NCI-H1092 (cell line): ENCODE measurements at places on chromosomes 7 and 10.

GRCh38 chr10:23075672-23076071, 19.7 kb upstream of the MSRB2 start:
- DNase-seq = no peak

- no peak for DNase-seq
Observed at GRCh38 chr10:37865957-37866803, 8.8 kb upstream of the ZNF248 start.

- DNase-seq = no peak
Observed at GRCh38 chr7:12237007-12237406, 25.9 kb downstream of the TMEM106B start.

DNA sequence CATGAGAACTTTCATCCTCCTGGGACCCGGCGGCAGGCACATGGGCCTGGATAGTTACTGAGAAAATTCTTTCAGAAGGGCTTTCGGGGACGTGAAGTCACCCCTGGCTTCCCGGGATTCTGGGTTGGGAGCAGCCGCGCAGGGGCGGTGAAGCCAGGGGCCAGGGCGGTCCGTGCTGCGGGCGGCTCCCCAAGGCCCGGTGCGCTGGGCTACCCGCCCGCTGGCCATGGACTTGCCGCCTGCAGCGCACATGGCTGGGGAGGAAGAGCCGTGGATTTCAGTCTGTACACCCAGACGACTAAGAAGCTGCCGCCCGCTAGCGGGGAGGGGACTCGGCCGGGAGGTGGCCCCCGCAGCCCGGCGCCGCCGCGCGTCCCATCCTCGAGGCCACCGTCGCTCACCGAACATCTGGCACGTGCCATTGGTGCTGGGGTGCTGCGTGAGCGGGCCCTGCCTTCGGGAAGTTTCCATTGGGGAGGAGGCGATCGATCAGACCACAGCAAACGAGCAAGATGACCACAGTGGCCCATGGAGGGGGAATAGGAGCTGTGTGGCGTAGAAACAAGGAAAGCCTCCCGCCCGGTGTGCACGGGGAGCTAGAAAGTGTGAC, 64.5 kb downstream of the TMEM209 start:
- DNase-seq = no peak

- no peak for DNase-seq
Observed at GRCh38 chr7:3455806-3456595, 154.9 kb downstream of the SDK1 start.

GRCh38 chr7:103632005-103632639, 186.1 kb upstream of the SLC26A5 start:
- DNase-seq = no peak

DNA sequence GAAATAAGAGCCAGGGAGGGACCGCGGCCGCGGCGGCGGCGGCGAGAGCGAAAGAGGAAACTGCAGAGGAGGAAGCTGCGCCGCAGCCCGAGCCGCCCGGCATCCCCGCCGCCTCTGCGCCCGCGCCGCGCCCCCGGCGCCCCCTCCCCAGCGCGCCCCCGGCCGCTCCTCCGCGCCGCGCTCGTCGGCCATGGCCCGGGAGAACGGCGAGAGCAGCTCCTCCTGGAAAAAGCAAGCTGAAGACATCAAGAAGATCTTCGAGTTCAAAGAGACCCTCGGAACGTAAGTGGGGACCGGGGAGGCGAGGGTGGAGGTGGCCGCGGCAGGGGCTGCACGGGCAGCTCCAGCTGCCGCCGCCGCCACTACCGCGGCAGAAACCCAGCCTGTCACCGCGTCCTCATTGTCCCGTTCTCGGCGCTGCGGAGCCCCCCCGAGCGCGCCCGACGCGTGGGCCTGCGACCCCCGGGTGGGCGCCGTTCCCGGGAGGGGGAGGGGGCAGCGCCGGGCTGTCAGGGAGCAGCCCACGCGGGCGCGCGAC, 351 bp downstream of the CAMK1D start:
- no peak for DNase-seq

GRCh38 chr10:70715853-70716795, 43.8 kb downstream of the ADAMTS14 start:
- peak; percentile 56 for DNase-seq

GRCh38 chr10:20778008-20778757, 118.9 kb downstream of the NEBL start:
- DNase-seq = no peak

DNA sequence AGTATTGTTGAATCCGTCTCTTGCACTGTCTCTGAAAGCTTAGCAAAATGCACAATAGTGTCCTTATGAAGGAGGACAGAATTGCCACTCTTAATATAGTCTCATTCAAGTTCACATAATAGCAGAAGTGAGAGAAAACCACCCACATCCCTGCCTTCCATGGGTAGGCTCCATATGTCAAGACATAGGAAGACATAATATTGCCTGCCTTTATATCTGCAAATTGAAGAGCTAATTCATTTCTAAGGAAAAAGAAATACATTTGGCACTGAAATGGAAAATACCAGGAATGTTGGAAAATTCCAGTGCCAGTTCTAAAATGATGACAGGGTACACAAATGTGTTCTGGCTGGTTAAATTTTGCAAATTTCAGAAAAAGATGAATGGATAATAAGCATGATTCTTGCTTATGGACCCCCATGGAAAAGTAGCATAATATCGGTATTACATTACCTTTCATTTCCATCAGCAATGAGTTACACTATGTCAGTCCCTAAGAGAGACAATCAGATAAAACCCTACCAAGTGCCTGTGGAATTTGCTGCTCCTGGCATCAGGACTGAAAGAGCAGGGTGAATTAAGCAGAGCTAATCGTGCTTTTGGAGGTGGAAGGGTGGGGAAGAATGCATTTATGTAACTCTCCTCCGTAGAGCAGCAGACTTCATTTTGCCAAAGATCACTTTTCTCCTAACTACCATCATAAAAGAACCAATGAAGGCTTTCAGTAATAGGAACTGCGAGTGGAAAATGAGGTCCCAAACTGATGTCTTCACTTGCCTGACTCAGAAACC, 312.6 kb downstream of the FGFR2 start:
- DNase-seq = no peak

DNA sequence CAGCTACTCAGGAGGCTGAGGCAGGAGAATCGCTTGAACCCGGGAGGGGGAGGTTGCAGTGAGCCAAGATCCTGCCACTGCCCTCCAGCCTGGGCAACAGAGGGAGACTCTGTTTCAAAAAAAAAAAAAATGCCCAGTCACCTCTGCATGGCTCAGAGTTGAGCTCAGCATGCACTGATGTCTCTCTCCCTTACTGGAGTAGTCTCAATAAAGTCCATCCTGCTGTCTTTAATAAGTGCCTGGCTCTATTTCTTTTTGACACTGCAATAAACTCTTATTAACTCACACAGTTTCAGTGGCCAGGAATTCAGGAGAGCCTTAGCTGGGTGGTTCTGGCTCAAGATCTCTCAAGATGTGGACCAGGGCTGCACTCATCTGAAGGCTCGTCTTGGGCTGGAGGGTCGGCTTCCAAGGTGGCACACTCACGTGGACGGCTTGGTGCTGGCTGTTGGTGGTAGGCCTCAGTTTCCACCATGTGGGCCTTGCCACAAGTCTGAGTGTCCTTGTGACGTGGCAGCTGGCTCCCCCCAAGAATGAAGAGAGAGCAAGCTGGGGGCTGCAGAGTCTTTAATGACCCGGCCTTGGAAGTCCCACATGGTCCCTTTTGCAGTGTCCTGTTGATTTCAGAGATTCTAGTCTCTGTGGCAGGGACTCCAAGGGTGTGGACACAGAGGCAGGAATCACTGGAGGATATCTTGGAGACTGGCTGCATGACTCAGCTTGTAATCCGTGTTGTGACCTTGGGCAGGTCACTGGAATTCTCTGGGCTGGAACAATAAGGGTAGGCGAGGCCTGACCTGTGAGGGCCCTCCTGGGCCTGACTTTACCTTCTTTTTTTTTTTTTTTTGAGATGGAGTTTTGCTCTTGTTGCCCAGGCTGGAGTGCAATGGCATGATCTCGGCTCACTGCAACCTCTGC, 85.9 kb upstream of the KMT2C start:
- no peak for DNase-seq

GRCh38 chr10:26777686-26778085, 80.2 kb downstream of the PDSS1 start:
- no peak for DNase-seq

- no peak for DNase-seq
Observed at GRCh38 chr7:135454060-135454459, 55.8 kb downstream of the CNOT4 start.

DNA sequence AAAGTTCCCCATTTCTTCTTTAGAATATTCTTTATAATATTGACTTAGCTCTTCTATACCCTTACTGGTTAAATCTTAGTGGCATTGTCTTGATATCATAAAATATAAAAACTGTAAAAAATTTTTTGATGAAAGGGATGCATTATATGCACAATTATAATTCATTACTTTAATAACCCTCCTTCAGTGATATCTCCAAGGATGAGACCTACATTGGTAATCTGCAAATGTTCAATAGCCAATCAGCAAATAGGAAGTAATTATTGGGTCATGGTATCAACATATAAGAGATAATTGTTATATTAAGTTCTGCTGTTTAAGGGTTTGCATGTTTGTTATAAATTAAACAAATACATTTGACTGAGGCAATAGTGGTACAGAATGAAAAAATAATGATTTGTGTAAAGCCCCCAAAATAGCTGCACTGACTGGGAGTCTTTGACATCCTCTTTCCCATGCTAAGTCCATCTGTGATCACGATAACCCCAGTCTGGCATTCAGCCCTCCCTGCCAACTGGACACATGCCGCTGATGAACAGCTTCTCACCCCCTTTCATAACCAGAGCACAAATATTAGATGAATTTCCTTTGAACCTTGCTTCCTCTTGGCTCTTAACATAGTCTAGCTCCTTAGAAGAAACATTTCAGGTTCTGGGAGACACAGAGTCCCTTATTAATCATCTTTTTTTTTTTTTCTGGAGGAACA, 169.5 kb downstream of the CPED1 start:
- DNase-seq = no peak

GRCh38 chr7:72313906-72314305, 98.2 kb downstream of the CALN1 start:
- DNase-seq = no peak

GRCh38 chr7:149869867-149870266, 3.9 kb upstream of the ATP6V0E2 start:
- no peak for DNase-seq

DNA sequence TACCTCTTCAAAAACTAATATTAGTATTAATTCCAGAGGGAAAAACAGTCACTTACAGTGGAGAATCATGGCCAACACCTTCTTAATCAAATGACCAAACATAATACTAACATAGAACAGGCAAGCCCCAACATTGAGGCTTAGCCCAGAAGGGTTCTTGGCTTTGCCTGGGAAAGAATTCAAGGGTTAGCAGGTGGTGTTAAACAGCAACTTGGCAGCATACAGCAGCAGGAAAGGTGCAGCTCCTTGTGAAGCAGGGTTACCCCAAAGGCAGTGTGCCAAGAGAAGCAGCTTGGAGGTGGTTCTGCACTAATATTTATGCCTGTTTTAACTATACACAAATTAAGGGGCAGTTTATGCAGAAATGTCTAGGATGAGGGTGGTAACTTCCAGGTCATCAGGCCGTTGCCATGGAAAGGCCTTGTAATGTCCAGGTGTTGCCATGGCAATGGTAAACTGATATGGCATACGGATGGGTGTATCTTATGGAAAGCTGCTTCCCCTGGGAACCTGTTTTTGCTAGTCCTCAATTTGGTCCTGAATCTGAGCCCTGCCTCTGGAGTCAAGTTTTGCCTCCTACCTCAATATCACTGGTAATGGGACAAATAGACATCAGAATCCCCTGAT, 27.2 kb upstream of the BEND7 start:
- peak; percentile 86 for DNase-seq

DNA sequence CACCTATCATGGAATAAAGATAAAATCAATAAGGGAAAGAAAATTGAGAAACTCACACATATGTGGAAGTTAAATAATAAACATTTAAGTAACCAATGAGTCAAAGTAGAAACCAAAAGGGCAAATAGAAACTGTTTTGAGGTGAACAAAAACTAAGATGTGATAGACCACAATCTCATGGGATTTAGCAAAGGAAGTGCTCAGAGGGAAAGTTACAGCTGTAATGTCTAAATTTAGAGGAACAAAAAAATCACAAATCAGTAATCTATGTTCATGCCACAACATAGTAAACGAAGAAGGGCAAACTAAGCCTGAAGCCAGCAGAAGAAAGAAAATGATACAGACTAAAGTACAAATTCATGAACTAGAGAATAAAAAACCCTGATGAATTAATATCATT, 16.3 kb downstream of the CYP3A4 start:
- no peak for DNase-seq

- DNase-seq = peak; percentile 53
Observed at GRCh38 chr7:2173189-2173827, 59.4 kb downstream of the MAD1L1 start.

- DNase-seq = no peak
Observed at GRCh38 chr10:92849234-92849525, 860 bp downstream of the EXOC6 start.

DNA sequence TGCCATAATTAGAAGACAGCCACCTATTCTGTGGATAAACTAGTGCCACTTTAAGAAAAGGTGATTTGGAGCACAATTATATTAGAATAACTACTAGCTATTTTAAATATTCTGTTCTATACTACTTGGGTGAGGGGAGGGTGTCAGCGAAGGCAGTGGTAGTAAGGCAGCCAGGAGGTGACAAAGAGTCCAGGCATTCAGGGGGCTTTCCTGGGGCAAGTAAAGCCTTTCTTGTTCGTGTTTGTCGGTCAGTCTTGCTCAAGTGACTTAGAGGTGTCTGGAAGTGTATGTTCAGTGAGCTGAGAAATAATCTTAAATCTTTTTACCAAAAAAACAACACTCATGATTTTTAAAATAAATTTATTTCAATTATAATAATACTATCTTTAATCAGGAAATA, 34.4 kb downstream of the ADD3 start:
- no peak for DNase-seq

DNA sequence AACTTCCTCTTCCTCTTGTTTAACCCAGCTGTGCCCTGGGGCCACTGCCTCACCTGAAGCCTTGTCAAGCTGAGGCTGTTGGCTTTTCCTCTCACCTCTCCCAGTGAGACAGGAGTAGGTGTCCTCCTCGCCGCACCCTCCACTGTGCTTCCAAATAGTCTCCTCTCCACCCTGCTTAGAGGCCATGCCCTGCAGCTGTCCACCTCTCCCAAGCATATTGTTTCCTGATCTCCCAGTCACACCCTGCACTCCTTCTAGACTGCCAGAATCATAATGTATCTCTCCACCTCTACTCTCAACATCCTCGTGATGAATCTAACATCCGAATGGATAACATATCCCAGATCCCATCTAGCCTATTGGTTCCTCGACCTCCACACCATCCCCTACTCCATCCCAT, 196.3 kb upstream of the GHITM start:
- DNase-seq = no peak
